Stimulated activated CD8-positive, alpha-beta memory T cell treated with anti-CD3 and anti-CD28 coated beads, Interleukin-7, amount 100 ng/mL, for 4 hours (primary cell): ENCODE measurements at places on chromosomes 4 and X.

DNA sequence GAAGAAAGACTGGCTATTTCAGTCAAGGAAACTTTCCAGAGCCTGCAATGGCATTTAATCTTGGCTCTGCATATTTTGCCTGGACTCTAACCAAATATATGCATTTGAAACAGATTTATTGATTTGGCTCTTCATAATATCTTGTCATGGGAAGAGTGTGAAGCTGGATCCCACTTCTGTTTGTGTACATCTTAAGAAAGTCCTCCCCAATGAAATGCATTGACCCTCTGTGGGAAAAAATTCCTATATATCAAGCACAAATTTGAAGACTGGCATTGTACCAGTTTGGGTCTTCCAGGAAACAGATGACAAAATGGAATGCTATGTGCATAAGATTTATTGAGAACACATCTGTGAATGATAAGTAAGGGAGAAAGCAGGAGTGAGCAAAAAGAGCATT, 897.3 kb upstream of the TENM3 start:
- no peak for DNase-seq

DNA sequence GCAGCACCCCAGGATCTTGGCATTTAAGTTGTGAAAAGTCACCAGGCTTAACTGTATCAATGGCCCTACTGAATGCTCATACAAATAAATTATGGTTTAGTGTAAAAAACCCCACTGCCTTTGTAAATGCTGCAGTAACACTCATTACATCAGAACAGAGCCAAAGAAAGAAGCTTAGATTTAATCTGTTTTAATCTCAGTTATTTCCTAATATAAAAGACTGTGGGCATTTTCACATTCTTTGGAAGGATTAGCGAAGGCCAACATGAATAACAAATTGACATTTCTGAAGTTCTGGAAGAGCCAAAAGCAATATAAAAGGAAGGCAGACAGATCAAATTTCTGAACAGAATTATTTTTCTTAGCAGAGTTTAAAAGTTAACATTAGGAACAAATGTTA, 140.0 kb upstream of the HCCS start:
- no peak for DNase-seq

- no peak for DNase-seq
Observed at GRCh38 chr4:19520939-19521520, 730.7 kb upstream of the SLIT2 start.

DNA sequence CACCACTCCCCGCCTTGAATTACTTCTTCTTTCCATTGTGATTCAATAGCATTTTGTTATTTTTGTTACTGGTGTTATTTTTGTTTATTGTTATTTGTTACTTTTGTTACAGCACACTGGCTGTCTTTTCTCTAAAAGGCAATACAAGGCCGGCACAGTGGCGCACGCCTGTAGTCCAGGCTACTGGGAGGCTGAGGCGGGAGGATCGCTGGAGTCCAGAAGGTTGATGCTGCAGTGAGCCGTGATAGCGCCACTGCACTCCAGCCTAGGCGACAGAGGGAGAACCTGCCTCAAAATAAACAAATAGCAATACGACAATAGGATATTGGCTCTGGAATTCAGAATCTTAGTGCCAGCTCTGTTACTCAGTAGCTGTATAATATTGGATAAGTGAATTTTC, 1.0 kb upstream of the MED12 start:
- DNase-seq = no peak

GRCh38 chr4:14924812-14925344, 77.4 kb upstream of the CPEB2 start:
- no peak for DNase-seq

DNA sequence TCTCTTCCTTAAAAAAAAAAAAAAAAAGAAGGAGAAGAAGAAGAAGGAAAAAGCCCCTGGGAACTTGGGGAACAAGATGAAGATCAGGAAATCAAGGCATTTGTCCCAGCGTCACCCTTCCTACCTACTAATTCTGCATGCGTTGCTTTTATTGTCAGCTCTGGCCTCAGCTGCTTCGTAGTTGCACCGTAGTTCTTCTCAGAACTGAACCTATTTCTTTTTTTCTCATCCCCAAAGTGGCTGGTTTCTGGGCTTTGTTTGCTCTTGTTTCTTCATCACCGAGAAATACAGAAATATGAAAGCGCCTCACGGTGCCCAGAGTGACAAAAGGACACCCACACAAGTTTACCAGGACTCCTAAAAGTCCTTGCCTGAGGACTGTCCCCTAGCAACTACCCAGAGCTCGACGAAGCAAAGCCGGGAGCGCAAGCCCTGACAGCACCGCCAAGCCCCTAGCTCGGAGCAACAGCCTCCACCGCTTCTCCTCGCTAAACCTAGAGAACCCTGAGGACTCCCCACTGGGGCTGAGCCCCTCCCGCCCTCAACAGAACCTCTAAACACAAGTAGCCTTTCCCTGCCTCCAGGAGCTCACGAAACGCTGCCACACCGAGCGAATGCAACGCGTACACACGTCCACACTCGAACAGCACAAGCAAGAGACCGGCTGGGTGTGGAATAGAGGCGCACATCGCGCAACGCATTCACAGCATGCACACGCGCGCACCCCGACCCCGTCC, 710 bp downstream of the PRKG2 start:
- no peak for DNase-seq

DNA sequence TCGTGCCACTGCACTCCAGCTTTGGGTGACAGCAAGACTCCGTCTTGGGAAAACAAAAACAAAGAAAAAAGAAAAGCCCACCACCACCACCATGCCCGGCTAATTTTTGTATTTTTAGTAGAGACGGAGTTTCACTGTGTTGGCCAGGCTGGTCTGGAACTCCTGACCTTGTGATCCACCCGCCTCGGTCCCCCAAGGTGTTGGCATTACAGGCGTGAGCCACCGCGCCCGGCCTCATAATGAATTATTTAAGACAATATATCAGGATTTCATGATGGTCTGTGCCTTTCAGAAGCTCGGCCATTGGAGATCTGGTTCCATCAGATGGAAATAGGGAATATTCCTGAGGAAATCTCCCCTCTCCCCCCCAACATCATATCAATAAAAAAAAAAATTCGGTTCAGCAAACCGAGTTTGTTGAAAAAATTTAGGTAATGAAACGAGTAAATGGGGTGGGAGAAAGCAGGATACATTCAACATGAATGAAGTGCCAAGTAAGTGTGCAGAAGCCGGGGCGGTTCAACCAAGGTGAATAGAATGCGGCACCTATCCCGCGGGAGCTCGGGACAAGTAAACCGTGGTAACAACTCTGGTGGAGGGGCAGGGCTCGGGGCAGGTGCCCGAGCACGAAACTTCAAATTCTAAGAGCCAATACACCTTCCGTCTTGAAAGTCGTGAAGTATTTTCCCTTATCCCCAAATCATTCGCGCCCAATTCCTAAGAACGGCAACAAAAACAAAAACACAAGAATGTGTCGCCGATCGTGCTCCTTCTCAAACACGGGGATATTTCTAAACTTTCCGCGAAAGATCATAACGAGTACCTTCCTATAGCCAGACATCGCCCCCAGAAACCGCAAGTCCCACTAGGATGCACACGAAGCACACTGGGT, 773 bp upstream of the TXLNG start:
- DNase-seq = no peak

DNA sequence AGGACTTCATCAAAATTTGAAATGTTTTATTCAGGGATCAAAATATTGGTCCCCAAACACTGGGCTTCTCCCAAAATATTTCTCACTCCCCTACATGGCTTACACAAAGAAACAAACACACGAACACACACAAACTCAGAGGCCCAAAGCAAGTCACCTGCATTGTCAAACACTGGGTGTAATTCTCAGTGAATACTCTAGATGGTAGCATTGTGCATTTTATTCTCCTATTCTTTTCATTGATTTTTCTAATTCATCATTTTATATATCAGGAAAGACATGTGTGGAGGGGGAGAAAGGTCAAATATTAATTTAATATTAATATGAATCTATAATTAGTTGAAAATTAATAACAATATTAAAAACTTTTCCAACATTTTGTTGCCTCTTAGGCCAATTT, 72.3 kb upstream of the TNMD start:
- no peak for DNase-seq

- no peak for DNase-seq
Observed at GRCh38 chr4:47251348-47252135, 212.0 kb downstream of the COMMD8 start.

DNA sequence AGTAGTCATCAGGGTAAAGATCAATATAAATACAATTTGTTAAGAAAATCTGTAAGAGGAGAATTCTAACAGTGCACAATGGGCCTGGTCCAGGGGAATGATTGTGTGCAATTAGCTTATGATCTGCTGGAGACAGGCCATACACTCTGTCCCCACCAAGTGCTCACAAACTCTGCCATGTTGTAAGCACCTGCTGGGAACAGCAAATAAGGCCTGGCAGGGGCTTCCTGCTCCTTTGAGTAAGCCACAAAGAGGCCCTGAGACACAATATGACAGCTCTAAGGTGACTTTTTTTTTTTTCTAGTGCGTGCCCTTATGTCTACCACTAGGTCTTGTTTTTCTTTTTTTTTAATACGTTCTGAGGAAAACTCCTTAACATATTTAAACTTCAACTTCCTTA, 866.3 kb upstream of the PCDH7 start:
- no peak for DNase-seq

GRCh38 chr4:111632641-111633151, 512.6 kb upstream of the FAM241A start:
- no peak for DNase-seq

GRCh38 chr4:15587649-15588048, 67.5 kb downstream of the FBXL5 start:
- DNase-seq = no peak

GRCh38 chr4:81621490-81621889, 149.8 kb upstream of the RASGEF1B start:
- no peak for DNase-seq

GRCh38 chr4:54277691-54278090, 48.6 kb downstream of the PDGFRA start:
- no peak for DNase-seq

- DNase-seq = no peak
Observed at GRCh38 chr4:73415807-73416238, 11.7 kb downstream of the ALB start.

DNA sequence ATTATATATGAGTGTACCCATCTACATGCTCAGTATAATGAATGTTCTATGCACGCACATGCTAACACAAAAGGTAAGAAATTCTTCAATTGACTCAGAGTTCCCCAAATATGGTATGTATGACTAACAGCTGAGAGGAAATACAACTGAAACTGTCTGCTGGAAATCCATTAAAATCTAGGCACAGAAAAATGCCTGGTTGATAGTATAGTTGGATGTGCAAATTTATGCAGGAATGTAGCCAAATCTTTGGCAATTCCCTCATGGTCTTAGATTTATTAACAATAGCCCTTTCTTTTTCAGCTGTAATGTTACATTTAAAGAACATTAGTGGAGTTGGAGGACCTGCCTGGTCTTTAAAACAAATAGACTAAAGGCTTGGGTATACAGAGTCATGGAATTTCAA, 5.5 kb downstream of the CAMK2D start:
- no peak for DNase-seq

DNA sequence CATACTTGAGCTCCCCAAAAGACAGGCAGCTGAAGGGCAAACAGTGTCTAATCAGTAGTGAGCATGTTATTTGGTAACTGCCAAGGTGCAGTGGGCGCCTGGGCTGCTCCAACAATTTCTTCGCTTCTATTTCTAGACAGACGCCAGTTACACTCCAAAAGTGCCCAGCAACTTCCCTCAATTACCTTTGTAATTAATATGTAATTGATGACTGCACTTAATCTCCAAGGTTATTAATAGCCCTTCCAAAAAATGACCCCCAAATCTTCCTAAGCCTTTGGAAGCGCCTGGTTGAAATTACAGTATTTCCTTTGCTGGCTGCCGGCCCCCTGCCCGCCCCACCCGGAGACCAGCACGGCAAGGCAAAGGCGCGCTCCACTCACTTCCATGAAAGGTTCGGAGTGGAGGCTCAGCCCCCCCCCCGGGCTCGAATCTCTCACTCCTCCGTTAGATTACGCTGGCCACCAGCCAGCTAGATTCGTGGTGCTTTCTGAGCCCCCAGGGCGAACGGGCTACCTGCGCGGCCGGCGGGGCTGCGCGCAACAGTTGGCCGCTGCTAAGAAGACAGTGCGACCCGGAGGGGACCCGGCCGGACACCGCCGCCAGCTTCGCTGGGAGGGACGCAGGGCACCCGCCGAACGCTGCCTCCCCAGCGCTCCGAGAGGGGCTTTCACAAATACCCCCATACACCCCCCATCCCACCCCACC, 1.9 kb downstream of the GPC4 start:
- no peak for DNase-seq

- no peak for DNase-seq
Observed at GRCh38 chr4:25011135-25011866, 19.4 kb downstream of the LGI2 start.

- no peak for DNase-seq
Observed at GRCh38 chr4:109864134-109864533, 16.2 kb downstream of the LRIT3 start.

DNA sequence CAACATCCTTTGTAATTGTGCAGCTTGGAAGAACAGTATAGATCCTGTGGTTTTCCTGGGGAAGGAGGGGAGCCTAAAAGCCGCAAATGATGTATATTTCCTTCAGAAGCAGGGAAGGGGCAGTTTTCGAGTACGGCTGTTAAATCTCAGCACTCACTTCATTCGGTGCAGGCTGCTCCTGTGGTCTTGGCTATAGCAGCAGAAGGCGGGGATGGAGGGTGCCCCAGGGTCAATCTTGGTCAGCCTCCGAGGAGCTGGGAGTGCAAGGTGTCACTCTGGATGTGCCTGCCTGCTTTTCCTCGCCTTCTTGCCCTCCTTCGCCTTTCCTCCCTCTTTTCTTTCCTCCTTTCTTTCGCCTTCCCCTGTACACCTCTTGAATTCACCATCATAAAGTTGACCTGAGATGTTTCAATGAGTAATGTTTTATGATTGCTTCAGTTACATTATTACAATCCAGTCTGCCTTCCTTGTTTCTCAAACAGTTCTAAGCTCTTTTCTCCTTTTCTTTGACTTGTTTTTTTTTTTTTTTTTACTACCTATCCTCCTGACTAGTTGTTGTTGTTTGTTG, 101.6 kb downstream of the RELL1 start:
- DNase-seq = no peak

DNA sequence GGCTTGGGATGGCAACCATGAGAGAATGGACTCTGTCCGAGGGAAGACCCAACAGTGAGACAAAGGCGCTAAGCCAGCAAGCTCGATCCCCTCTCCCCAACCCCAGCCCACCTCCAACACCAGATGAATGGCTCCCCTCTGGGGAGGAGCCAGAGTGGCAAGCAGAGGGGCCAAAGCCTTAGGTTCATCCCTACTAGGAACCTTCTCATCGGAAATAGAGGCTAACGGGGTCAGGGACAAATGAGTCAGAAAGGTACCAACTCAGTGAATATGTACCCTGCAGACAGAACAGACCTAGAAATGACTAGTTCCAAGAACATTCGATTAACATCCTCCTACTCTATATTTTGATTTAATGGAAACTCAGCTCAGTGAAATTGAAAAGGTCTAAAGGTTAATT, 73.9 kb downstream of the NSG1 start:
- no peak for DNase-seq

DNA sequence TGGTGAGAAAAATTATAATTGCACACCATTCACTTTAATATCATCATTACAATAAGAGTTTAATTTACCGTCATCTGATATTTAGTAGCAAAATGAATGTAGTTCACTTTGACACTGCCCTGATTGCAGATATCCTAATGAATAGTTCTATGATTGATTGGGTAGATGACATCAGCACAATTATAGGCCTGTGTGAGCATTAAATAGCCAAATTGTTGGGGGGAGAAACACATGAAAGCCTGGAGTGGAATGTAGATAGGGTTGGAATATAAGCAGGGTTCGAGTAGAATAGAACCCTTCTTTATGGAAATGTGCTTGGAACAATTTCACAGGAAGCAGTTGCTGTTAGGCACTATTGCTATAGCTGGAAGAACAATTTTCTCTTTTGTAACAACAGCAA, 1526.2 kb downstream of the RPA4 start:
- no peak for DNase-seq

- DNase-seq = peak; percentile 49
Observed at GRCh38 chrX:153900831-153901752, 3.4 kb upstream of the AVPR2 start.
